ENCODE measurements at places on chromosomes 5 and 9.

DNA sequence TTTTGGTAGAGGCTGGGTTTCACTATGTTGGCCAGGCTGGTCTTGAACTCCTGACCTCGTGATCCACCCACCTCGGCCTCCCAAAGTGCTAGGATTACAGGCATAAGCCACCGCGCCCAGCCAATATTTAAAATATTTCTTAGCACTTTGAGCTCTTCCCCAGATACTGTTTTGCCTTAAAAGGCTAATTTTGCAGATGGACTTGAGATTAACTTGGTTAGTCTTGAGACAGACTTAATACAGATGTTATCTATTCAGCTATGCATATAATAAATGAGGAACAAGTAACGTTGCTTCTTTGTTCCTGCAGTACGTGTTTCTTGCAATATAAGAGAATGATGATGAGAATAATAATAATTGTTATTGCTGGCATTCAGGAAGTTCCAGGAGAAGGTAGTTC lies 56.3 kb downstream of the PCSK5 start:
- DNase-seq = no peak

GRCh38 chr9:114076237-114077161 lies 1.6 kb downstream of the AMBP start:
- no peak for DNase-seq

DNA sequence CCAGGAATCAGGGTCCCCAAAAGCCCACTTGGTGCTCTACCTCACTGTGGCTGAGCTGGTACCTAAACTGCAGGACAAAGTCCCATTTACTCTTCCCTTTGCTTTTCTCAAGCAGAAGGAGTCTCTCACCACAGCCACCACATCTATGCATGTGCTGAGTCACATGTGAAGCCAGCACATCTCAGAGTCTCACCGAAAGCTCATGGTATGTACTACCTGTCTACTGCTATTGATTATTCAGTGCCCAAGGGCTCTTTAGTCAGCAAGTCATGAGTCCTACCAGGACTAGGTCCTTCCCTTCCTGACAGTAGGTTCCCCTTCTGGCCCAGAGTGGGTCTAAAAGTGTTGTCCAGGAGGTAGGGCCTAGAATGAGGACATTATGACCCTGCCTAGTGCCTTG lies 130.7 kb upstream of the NTRK2 start:
- no peak for DNase-seq

DNA sequence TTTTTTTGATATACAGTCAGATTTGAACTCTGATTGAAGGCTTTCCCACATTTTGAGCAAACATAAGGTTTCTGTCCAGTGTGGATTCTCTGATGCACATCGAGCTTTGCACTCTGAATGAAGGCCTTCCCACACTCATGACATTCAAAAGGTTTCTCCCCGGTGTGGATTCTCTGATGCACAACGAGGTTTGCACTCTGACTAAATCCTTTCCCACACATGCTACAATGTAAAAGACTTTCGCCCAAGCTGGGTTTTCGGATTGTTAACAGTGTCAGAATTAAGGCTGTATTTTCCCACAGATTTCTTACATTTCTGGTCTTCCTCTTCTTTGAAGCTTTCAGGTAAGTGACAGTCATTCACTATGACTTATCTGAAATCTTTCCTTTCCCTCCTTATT lies 44.3 kb downstream of the GHR start:
- no peak for DNase-seq

DNA sequence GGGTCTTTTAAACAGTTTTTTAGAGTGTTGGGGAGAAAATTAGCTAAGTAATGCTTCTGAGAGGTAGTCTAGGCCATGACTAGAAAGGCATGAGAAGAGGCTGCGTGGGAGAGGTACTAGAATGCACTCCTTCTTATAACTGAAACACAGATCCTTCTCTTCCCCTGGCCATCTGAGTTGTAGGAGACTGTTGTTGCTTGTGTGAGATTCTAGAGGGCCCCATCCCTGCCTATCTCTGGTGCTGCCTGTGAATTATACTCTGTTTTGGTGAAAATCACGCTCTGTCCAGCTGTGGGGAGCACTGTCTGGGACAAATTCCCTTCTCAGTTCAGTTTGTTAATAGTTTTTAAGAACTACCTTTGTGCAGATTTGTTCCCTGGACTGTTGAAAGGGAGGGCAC lies 37.5 kb downstream of the MAP1B start:
- DNase-seq = no peak

GRCh38 chr9:114169029-114169951 lies 14.0 kb downstream of the COL27A1 start:
- DNase-seq = no peak

GRCh38 chr5:167061695-167062094 lies 1229.8 kb upstream of the WWC1 start:
- no peak for DNase-seq

DNA sequence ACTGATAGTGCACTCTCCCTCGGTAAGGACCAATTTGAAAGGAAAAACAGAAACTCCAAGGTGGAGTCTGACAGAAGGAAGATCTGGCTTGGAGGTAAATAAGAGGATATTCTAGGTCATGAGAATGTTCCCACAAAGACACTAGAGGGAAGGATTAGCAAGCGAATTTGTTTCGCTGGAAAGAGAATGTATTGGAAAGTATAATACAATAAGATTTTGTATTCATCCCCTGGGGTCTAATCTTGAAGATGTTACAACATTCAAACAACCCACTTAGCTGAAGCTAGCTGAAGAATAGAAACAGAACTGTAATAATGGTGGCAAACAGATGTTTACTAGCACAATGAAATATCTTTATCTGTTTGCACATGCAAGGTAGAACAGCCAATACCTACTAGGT lies 158.7 kb downstream of the GNAQ start:
- DNase-seq = no peak

- DNase-seq = peak; percentile 36
Observed at GRCh38 chr5:115857626-115858349, 16.1 kb downstream of the AP3S1 start.

- DNase-seq = no peak
Observed at GRCh38 chr5:150192462-150192861, 2.6 kb downstream of the SLC6A7 start.

DNA sequence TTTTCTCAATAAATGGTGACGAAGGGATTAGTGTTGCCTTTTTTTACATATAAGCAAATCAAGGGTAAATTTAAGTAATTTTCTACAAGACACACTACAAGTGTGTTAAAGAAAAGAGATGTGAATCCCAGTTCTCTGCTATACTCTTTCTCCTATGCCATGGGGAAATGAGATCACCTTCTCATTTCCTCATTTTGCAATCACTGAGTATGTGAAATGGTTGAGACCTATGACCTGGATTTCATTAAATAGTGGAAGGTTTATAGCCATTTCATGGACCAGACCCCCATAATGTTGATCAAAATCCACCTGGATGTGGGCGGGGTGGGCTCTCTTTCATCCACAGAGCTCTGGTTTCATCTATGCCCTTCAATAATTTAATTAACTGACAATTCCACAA lies 66.9 kb upstream of the SLIT3 start:
- no peak for DNase-seq

DNA sequence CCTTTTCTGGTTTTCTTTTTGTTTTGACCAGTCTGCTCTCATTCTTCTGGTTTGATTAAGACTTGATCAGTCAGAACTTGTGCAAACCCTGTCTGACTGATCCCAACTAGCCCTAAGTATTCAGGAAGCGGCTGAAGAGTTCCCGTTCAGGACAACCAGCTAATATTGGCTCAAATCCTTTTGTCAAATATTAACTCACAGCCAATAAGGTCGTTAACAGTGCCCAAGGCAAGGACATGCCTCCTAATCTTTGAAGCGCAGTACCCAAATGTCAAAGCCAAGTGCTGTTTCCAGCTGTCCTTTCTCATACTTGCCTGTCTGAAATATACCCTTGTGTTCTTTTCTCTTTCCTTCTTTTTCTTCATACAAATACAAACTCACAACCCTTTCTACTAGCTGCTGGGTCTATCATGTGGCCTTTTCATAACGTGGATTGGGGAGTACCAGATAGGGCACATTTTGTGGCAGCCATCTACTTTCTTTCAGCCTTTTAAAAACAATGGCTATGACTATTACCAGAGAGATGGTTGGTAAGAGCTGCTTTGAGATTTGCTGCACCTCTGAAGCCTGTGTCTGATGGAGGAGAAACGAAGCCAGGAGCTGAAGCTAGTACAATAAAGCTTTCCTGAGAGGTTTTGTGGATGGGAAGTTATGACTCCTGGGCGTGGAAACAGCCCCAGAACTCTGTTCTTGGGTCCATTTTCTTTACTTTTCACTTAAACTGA lies 266.4 kb upstream of the ZNF608 start:
- no peak for DNase-seq

DNA sequence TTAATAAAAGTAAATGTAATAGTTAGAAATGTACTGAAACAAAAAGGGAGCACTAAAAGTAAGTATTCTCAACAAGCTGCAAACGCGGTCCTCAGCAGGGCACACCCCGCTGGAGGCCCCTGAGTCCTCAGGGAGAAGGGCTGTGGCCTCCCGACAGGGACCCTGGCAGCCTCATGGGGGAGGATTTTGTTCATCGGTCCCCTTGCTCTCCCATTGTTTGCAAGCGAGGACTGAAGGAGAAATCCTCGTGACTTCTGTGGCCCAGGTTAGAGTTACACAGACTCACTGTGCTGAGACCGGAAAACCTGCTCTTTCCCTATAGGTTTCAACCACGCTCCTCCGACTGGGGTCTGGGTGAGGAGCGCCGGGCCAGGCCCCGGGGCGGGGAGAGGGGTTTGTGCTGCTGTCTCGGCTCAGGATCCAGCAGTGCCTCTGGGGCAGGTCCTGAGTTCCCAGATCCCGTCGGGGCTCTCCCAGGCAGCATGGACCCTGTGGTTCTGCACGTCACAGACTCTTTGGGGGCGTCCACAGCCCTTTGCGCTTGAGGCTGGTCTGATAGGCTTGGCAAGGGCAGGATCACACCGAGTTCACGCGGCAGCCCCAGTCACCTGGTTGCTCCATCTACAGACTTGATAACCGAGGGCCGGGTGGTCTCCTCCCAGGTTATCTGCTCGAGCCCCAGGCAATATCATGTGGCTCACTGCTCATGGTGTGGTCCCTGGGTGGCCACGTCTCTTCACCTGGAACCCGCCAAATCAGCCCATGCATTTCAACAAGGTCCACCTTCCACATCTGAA lies 38.8 kb downstream of the MRPL36 start:
- DNase-seq = no peak

DNA sequence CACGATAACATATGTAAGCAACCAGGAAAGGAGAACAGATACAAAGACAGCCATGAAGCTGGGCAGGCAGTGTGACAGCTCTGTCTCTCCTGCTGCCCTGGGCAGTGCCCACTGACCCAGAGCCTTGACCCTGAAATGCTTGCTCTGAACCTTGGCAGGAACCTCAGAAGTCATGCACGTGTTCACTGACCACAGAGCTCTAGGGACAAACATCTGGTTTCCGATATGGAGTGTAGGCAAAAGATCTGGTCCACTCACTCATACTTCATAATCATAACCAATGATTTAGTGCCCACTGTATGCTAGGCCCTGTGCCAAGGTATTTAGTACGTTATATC lies 102.6 kb downstream of the FSTL4 start:
- no peak for DNase-seq

- peak; percentile 29 for DNase-seq
Observed at GRCh38 chr9:112380825-112381221, 915 bp downstream of the HSDL2 start.

DNA sequence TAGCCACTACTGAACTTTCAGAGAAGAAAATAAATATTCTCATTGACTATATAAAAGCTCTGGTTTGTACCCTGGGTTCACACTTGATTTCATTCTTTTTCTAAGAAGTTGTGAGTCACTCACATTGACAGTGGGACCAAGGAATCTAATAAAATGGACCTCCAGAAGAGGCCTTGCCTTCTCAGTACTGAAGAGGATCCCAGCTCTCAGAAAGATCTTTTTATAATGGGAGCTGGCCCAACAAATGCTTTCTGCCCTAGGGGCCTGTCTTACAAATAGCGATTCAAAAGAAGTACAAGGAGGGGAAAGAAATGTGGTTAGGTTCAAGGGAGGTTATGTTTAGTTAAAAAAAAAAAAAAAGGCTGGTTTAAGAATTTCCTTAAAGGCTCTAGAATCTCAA lies 237.9 kb downstream of the ISL1 start:
- DNase-seq = no peak

GRCh38 chr5:119036101-119036762 lies 34.7 kb upstream of the DMXL1 start:
- peak; percentile 56 for DNase-seq

DNA sequence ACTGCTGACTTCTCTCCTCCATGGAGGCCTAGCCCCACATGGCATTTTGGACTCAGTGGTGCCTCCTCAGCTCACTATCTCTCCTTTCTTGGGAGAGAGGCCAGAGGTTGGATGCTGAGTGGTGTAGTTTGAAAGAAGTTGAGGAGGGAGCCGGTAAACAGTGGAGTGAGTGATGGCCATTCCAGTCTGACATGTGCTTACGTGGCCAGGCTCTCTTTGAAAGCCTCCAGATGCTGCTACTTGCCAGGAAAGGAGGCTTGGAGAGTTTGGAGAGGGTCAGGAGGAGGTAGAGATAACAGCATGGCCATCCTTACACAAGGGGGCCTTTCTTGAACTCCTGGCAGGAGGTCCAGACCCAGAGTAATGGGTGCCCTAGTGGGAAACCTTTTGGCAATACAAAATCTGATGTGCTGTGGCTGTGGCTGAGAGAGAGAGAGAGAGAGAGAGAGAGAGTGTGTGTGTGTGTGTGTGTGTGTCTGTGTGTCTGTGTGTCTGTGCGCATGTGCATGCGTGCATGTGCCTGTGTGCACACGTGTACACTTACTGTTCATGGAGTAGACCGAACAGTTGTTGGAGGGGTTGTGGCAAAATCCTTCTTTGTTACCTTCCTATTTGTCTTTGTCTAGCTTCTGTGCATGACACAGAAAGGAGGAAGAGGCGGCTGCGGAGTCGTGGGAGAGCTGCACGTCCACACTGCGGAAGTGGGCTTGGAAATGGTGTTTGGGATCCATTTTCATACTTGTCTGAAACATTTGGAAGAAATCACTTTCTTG lies 37.8 kb downstream of the RALGPS1 start:
- peak; percentile 37 for DNase-seq

DNA sequence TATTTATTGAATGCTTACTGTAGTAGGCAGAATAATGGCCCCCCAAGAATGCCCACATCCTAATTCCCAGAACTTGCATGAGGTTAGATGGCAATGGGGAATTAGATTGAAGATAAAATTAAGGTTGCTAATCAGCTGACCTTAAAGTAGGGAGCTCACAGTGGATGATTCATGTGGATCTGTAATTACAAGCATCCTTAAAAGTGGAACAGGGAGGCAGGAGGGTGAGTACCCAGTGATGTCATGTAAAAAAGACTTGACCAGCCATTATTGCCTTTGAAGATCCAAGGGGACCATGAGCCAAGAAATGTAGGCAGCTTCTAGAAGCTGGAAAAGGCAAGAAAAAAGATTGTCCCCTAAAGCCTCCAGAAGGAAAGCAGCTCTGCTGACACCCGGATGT lies 71.4 kb downstream of the GABBR2 start:
- DNase-seq = peak; percentile 32

DNA sequence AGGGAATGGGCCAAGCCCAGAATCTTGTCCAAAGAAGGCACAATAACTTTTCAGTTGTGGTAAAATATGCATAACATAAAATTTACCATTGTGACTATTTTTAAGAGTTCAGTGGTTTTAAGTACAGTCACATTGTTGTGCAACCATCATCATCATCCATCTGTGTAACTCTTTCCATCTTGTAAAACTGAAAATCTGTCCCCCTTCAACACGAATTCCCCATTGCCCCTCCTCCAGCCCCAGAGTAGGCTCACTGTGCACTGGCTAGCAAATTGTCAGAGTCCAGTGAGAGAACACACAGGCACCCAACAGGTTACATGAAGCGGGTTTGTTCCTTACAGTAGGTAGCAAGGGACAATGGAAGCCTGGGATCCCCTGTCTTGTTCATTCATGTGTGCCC lies 13.7 kb downstream of the BARX1 start:
- DNase-seq = no peak

All from AG10803 (cell line).